ENCODE measurements at places on chromosomes 6 and 20. TPM values are rescaled to one million over a fixed set of nuclear protein-coding genes. Genes with fewer than 3 reads are reported as not detected.

XKR7 gene
- not detected for total RNA-seq

MTG2 gene
- total RNA-seq, result 27.9 TPM

COL12A1 gene
- total RNA-seq, result 16.2 TPM

SPEF1 gene
- not detected for total RNA-seq

TRMT11 gene
- 13.1 TPM for total RNA-seq

GABRR1 gene
- not detected for total RNA-seq

HLA-DRA gene
- 57.4 TPM for total RNA-seq

EBF4 gene
- total RNA-seq, result 6.4 TPM

BMP7 gene
- total RNA-seq, result 3.7 TPM

PSORS1C1 gene
- total RNA-seq, result 3.7 TPM

HMGN4 gene
- total RNA-seq, result 33.0 TPM

TREM2 gene
- total RNA-seq, result 0.66 TPM

BYSL gene
- 11.2 TPM for total RNA-seq

IFNGR1 gene
- 108 TPM for total RNA-seq

NOX3 gene
- not detected for total RNA-seq

C6orf132 gene
- 1.8 TPM for total RNA-seq

TBP gene
- total RNA-seq, result 9.3 TPM

BPI gene
- 0.25 TPM for total RNA-seq

SYNDIG1 gene
- 41.8 TPM for total RNA-seq

RWDD2A gene
- total RNA-seq, result 3.2 TPM

TP53TG5 gene
- total RNA-seq, result 3.2 TPM

RIPOR3 gene
- 10.4 TPM for total RNA-seq

LPA gene
- not detected for total RNA-seq

LINC00237 gene
- not detected for total RNA-seq

VSX1 gene
- total RNA-seq, result 0.96 TPM

IRF4 gene
- total RNA-seq, result 0.28 TPM

SFTA2 gene
- total RNA-seq, result not detected

HLA-DMB gene
- total RNA-seq, result 6.7 TPM

RPN2 gene
- 105 TPM for total RNA-seq

TMEM170B gene
- 5.9 TPM for total RNA-seq

GPR63 gene
- 0.75 TPM for total RNA-seq

MUC22 gene
- total RNA-seq, result 0.21 TPM

ARMC2 gene
- total RNA-seq, result 16.5 TPM

SLCO4A1 gene
- total RNA-seq, result 11.5 TPM

RGS17 gene
- total RNA-seq, result 0.14 TPM

Data from heart left ventricle (tissue), 16 donors.